Regular cardiac myocyte (primary cell): ENCODE measurements at places on chromosomes 12 and 14. TPM values are rescaled to one million over a fixed set of nuclear protein-coding genes. Genes with fewer than 3 reads are reported as not detected.

Gene SLC2A14
- under 0.01 TPM in 2 replicates for total RNA-seq

Gene PRKD1
- total RNA-seq: 5.6 and 21.7 TPM in 2 replicates

Gene RNASE4
- 9.4 and 38.9 TPM in 2 replicates for total RNA-seq

Gene NT5DC3
- 6.8 and 10.9 TPM in 2 replicates for total RNA-seq

Gene MIP
- total RNA-seq: 0.19 TPM in 1 of 2 replicates, not detected in the other

Gene ZNF385A
- 0.77 and 1.7 TPM in 2 replicates for total RNA-seq

Gene TMEM119
- 0.58 and 15.8 TPM in 2 replicates for total RNA-seq

Gene FOXN4
- total RNA-seq: not detected in 2 replicates

Gene GALNT6
- total RNA-seq: 2.7 and 3.4 TPM in 2 replicates

Gene TCL1B
- total RNA-seq: not detected in 2 replicates

Gene LHX5
- not detected in 2 replicates for total RNA-seq

Gene ITGA7
- 47.5 and 99.8 TPM in 2 replicates for total RNA-seq

Gene SLC39A9
- 150 and 169 TPM in 2 replicates for total RNA-seq

Gene RNASE13
- not detected in 2 replicates for total RNA-seq

Gene INHBC
- total RNA-seq: not detected in 2 replicates

Gene DAO
- not detected in 2 replicates for total RNA-seq

Gene MYO1H
- not detected in 2 replicates for total RNA-seq

Gene PAH
- total RNA-seq: not detected in 2 replicates

Gene RERGL
- 0.28 and 0.38 TPM in 2 replicates for total RNA-seq

Gene TAC3
- 2.8 TPM in 1 of 2 replicates, not detected in the other for total RNA-seq

Gene FBRSL1
- total RNA-seq: 0.85 and 1.9 TPM in 2 replicates

Gene HCAR1
- 0.19 and 0.56 TPM in 2 replicates for total RNA-seq

Gene OR6C76
- total RNA-seq: not detected in 2 replicates

Gene MIS18BP1
- 23.1 and 35.7 TPM in 2 replicates for total RNA-seq

Gene C12orf60
- 0.28 and 1.5 TPM in 2 replicates for total RNA-seq

Gene DPPA3
- total RNA-seq: not detected in 2 replicates

Gene NPAS3
- total RNA-seq: under 0.01 and 0.85 TPM in 2 replicates

Gene CLMN
- 0.58 and 3.9 TPM in 2 replicates for total RNA-seq
